A549 (cell line): ENCODE measurements at places on chromosomes 13 and 19. TPM values are rescaled to one million over a fixed set of nuclear protein-coding genes. Genes with fewer than 3 reads are reported as not detected.
A peak's percentile ranks its signal among the peaks of the same experiment; 100 is the strongest.

DNA sequence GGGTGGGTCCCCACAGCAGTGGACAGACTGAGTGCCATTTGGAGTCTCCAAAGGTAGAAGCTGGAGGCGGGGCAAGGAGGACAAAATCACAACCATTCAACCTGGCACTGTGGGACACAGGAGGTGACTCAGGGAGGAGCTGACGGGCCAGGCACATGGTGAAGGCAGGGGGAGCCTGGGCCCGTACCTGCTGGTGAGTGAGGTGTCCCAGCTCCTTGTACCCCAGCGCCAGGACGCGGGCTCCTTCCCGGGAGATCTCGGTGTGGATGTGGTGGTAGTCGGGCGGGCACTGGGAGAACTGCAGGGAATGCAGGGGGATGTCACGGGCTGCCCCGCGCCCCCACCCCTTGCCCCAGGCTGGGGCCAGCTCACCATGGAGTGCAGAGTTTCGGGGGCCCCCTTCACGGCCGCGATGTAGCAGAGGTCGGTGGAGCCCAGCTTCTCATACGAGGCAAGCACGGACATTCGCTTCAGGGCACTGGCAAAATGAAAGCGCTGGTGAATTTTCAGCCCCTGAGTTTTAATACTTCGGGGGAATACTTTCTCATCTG, 9.8 kb downstream of the ATP13A1 start:
- no peak for DNase-seq

Gene WIZ
- polyA plus RNA-seq, result 13.4 to 16.5 TPM (median 15.1 TPM) in 3 replicates

DNA sequence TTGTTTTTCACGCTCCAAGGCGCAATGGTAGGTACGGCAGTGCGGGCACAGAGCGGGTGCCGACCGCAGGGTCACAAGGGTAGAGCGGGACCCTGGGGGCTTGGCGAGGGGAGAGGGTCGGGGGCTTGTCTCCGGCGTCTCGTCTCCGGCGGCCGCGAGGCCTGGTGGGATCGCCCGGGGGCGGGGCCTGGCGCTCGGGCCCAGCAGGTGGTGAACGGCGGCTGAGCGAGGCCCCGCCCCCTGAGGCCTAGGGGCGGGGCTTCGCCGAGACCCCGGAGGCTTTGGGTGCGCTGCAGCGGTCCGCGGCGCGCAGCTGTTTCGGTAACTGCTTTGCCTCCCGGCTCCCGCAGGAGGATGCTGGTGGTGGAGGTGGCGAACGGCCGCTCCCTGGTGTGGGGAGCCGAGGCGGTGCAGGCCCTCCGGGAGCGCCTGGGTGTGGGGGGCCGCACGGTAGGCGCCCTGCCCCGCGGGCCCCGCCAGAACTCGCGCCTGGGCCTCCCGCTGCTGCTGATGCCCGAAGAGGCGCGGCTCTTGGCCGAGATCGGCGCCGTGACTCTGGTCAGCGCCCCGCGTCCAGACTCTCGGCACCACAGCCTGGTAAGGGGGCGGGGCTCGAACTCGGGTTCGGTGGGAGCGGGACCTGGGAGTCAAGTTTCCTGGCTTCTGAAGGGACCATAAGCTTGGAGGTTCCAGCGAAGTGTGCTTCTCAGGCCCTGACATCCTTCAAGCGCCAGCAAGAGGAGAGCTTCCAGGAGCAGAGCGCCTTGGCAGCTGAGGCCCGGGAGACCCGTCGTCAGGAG, at the start of gene TSEN34:
Gene TSEN34, plus strand, starts transcription at position 298 of the 800 bp plus-strand sequence. Its CDS starts 57 bp downstream, at position 355.
- peak; percentile 52 for DNase-seq

Gene SLC17A7
- polyA plus RNA-seq, result 0.35 to 0.44 TPM (median 0.39 TPM) in 3 replicates

DNA sequence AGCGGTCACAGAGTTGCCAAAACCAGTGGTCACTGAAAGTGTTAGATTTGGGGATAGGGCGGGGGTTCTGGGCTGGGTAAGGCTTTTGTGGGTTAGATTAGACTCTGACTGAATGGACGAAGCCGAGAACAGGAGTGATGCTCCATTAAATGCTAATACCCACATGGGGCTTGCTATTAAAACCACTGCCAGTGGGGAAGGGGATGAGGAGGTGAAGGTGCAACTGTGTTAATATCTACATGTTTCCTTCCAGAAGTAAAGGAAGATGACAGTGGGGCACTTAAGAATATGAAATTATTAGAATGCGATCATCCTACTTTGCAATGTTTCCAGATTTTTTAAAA, 573 bp upstream of the ZNF614 start:
- no peak for DNase-seq
